Central memory CD4-positive, alpha-beta T cell (primary cell): ENCODE measurements at places on chromosomes 2 and 18.

DNA sequence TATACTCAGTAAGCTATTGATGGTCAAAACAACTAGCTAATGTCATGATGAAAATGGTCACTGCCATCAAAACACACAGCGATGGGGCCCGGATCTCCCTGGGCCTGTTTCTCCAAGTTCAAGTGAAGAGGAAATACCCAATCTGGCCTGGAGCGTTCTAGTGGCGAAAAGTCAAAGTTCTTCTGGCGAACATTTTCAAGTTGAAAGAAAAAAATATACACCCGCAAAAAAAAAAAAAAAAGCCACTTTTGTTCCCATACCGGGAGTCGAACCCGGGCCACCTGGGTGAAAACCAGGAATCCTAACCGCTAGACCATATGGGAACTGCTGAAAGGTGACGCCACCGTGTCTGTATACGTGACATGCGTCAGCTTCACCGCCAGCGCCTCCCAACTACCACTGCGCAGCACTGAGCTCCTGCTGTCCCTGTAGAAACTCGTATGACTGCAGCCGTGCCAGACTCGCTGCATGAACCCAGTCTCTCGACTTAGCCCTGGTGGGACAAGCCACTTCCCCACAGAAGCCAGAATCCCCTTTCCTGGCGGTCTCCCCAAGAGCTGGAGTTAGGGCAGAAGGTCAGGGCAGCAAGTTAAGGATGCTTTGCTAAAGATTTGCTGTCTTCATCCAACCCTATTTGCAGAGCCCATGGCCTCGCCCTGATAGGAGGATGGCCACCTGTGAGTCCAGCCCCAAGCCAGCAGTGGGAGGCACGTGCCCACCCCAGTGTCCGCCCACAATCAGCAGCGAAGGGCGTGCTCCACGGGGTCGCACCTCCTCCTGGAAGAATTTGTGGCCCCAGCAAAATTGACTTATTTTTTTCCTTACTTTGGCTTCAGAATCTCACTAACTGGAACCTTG is 5.6 kb upstream of the IMP4 start:
- peak; percentile 46 for DNase-seq

DNA sequence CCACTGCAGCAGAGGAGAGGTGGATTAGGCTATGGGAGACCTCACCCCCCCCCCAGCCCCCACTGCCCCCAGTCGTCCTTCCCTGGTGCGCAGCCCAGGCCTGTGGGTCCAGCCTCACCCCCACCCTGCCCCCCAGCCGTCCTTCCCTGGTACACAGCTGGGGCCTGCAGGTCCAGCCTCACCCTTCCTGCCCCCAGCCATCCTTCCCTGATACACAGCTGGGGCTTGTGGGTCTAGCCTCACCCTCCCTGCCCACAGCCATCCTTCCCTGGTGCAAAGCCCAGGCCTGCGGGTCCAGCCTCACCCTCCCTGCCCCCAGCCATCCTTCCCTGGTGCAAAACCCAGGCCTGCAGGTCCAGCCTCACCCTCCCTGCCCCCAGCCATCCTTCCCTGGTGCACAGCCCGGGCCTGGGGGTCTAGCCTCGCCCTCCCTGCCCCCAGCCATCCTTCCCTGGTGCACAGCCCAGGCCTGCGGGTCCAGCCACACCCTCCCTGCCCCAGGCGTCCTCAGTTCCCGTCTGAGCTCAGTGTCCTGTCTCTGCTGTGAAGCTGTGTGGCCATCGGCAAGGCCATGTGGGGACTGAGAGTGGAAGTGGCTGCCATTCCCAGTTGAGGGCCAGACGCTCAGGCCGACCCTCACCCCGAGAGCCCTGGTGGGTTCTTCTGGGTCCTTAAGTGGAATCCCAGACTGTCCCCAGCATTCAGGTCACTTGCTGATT is 86.8 kb upstream of the SNTG2 start:
- no peak for DNase-seq

GRCh38 chr2:189543367-189543766 is 37.2 kb downstream of the SLC40A1 start:
- DNase-seq = no peak

DNA sequence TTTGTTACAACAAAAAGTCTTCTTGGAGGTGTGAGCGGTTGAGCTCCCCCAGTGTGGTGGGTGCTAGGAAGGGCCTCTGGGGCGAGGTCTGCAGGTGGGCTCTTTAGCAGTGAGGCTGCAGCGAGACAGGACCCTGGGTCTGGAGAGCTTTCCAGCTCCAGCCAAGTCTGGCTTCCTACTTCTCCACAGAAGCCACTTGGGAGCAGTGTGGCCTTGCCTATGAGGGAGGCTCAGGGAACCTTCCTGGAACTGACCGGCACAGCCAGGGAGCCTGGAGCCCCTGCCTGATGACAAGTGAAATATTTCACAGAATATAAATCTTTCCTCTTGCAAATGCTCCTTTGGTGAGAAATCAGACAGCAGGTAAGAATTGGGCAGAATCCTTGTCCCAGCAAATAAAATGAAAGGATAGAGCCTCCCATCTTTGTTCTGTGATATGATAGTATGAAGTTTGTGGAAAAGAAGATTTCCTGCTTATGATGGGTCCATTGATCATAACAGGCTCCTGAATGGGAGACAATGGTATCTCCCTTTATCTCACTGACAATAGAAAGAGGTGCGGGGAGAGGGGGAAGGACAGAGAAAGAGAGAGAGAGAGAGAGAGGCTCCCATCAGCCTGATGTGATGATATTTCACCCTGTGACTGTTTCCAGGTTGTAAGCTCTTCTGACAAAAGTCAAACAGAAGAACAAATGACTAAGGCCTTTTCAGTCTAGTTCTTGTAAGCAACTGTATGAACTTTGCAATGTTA is 289.8 kb upstream of the SPRED2 start:
- DNase-seq = no peak

- DNase-seq = no peak
Measured at GRCh38 chr2:234257859-234258561, 207.5 kb downstream of the SPP2 start.

GRCh38 chr2:217652761-217653639 is 349.8 kb downstream of the TNS1 start:
- no peak for DNase-seq

- no peak for DNase-seq
Measured at GRCh38 chr2:33190393-33190937, 243.7 kb downstream of the LTBP1 start.

- DNase-seq = no peak
Measured at GRCh38 chr2:149388120-149388816, 57.9 kb downstream of the LYPD6 start.

DNA sequence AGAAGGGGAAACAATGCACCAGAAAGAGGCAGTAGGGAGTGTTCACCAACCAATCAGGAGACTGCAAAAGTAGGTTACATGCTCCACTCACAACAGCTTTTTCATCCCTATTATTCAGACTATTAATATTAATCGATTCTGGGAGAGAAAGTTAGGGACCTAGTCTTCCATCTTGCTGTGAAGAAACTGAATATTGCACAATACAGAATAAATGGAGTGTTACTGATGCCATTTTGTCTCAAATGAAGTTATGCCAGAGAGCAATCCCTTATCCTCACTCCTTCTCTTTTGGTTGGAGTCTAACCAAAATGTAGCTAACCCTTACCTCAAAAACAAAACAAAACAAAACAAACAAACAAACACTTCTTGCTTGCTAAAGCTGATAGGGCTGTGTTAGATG is 1120.9 kb upstream of the GYPC start:
- DNase-seq = no peak

- no peak for DNase-seq
Measured at GRCh38 chr18:55261253-55261652, 302.0 kb upstream of the CCDC68 start.

DNA sequence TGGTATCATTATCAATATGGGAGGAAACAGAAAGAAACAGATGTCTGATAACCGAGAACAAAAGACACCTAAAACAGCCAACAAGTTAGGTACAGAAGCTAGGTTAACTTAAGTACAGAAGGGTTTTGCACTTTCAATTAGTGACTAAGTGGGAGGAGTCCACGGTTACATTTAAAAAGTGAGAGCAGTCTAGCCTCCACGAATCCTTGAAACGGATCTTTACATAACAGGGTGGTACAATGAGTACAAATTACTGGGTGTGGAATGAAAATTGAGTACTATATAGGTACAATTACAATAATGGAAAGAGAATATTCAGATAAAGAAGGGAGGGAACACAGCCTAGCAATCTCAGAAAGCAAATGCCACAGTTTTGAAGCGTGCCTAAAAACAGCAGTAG is 76.6 kb downstream of the TLK1 start:
- DNase-seq = no peak

GRCh38 chr2:158507141-158507540 is 50.4 kb downstream of the PKP4 start:
- no peak for DNase-seq

GRCh38 chr2:179036353-179036905 is 13.5 kb downstream of the CCDC141 start:
- DNase-seq = no peak

DNA sequence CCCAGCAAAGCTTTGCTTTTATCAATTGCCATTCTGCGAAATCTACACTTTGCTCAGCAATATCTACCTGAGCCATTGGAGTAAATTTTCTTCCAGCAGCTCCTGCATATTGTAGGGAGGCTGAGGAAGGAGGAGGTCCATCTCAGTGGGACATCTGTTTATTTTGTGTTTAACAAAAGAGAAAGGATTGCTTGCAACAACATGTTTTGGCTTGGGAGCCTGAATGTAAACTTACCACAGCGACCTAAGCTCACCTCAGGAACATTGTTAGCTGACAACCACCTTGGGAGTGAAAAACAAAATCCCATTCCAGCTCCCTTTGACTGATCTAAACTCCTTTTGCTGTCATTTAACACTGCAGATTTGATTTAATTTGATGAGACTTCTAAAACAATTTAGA is 356.1 kb downstream of the SS18 start:
- no peak for DNase-seq

DNA sequence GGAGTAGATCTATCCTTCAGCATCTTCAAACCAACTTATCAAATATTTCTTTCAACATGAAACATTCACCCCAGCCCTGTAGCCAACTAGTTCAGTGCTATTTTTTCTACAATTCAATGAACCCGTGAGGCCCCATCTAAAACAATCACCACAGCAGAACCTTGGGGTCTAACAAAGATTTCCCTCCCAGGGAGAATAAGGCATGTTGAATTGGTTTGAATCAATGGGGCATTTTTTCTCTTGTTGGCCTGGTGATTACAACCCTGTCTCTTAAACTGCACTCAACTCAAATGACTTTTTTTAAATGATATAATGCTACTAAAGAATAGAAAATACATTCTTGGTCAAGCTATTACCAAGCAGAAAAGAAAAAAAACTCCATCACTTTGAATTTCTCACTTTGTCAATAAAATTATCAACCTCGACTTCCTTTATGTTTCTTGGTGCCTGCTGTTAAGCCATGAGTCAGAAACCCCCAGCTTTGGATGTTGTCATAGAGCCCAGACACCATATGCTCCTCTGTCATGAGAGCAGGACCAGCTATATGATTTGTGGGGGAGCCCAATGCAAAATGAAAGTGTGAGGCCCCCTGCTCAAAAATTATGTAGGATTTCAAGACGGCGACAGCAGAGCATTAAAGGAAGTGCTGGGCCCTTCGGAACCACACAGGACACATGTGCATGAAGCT is 282.4 kb downstream of the MEIS1 start:
- DNase-seq = no peak

- DNase-seq = no peak
Measured at GRCh38 chr2:159497847-159498246, 118.5 kb downstream of the BAZ2B start.

GRCh38 chr2:60260639-60261296 is 292.7 kb downstream of the BCL11A start:
- DNase-seq = no peak

GRCh38 chr18:36323421-36323820 is 25.9 kb downstream of the FHOD3 start:
- no peak for DNase-seq

- DNase-seq = no peak
Measured at GRCh38 chr2:180905002-180905401, 75.4 kb upstream of the UBE2E3 start.

GRCh38 chr2:188720811-188721605 is 253.2 kb upstream of the COL3A1 start:
- DNase-seq = no peak
